ENCODE measurements at places on chromosomes 4 and X. TPM values are rescaled to one million over a fixed set of nuclear protein-coding genes. Genes with fewer than 3 reads are reported as not detected.

GRCh38 chr4:55253948-55254593, 92.0 kb upstream of the SRD5A3 start:
- no peak overlapping the region for H3K27ac ChIP-seq
- no peaks in the 10 kb centered on the region for H3K27me3 ChIP-seq
- DNase-seq = no peak
- H3K4me3 ChIP-seq = no peak overlapping the region

DNA sequence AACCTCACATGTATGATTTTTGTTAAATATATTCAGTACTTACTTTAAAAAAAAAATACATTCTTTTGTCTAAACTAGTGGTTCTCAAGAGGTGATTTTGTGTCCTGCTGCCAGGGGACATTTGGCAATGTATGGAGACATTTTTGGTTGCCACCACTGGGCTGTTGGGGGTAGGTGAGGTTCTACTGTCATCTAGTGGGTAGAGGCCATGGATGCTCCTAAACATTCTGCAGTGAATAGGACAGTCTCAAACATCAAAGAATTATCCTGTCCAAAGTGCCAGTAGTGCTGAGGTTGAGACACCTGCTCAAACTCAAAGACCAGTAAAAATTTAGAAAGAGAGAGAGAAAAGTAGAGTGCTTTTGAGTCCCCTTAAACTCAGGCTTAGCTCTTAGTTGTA, 32.9 kb upstream of the PGM2 start:
- H3K4me1 ChIP-seq = no peaks in the 10 kb centered on the region
- no peaks in the 10 kb centered on the region for H3K36me3 ChIP-seq
- H3K27me3 ChIP-seq = no peaks in the 10 kb centered on the region
- no peak overlapping the region for H3K27ac ChIP-seq
- no peak for DNase-seq

DNA sequence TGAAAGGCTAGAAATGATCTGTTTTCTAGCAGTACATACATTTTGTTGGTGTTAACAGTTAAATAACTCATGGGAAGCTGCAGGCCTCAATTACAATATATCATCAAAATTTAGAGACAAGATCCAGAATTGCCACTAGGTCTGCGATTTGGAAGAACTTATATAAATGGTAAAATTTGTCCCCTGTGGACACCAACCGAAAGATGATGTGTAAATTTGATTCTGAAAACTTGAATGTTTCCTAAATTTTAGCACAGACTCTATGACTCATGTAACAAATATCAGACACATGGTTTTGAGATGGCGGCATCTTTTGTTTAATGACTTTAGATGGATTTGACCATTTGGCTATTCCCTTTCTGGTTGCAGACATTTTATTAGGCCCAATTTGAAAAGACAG, 6.0 kb upstream of the HPGDS start:
- no peak for DNase-seq
- no peaks in the 10 kb centered on the region for H3K4me1 ChIP-seq
- H3K36me3 ChIP-seq = no peaks in the 10 kb centered on the region
- no peak overlapping the region for H3K4me3 ChIP-seq
- no peak overlapping the region for H3K27ac ChIP-seq

GRCh38 chr4:130449741-130450140, 1353.8 kb downstream of the C4orf33 start:
- H3K36me3 ChIP-seq = no peaks in the 10 kb centered on the region
- H3K4me3 ChIP-seq = no peak overlapping the region
- no peak for DNase-seq
- no peaks in the 10 kb centered on the region for H3K27me3 ChIP-seq

GRCh38 chr4:17112292-17112659, 213.8 kb upstream of the LDB2 start:
- H3K27me3 ChIP-seq = no peaks in the 10 kb centered on the region
- peaks cover 4% of the 10 kb centered on the region for H3K4me1 ChIP-seq
- no peak overlapping the region for H3K4me3 ChIP-seq
- H3K36me3 ChIP-seq = no peaks in the 10 kb centered on the region
- H3K27ac ChIP-seq = no peak overlapping the region

DNA sequence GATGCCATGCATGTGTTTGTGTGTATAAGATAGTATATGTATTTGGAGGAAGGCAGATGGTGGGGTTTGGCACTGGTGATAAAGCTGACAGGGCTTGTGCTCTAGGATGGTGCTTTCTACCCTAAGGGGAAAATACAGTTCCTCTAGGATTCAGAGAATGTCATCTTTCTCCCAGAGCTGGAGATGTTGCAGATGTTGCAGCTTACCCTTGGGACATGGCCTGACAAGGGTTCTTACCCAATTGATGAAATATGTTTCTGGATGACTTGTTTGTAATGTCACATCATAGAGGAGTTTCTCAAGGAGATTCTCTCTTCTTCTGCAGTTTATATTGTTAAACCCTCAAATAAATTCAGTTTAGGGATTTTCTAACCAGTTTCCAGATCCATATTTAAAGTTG, 52.5 kb upstream of the PITX2 start:
- no peaks in the 10 kb centered on the region for H3K27me3 ChIP-seq
- H3K27ac ChIP-seq = no peak overlapping the region
- H3K4me1 ChIP-seq = no peaks in the 10 kb centered on the region

GRCh38 chr4:137443031-137443800, 89.1 kb downstream of the PCDH18 start:
- H3K27ac ChIP-seq = no peak overlapping the region
- H3K4me1 ChIP-seq = no peaks in the 10 kb centered on the region
- H3K27me3 ChIP-seq = no peaks in the 10 kb centered on the region
- no peak for DNase-seq

FGFBP1 gene
- total RNA-seq = 0.94 TPM

CXCL11 gene
- total RNA-seq = not detected

All from right atrium auricular region (tissue), 2 donors.